Omental fat pad (tissue), 4 donors: ENCODE measurements at places on chromosomes 7 and 10.

GRCh38 chr10:109945473-109946177, 22.3 kb upstream of the XPNPEP1 start:
- no peak for DNase-seq

- no peak for DNase-seq
Measured at GRCh38 chr10:35040760-35041501, 49.2 kb downstream of the CUL2 start.

DNA sequence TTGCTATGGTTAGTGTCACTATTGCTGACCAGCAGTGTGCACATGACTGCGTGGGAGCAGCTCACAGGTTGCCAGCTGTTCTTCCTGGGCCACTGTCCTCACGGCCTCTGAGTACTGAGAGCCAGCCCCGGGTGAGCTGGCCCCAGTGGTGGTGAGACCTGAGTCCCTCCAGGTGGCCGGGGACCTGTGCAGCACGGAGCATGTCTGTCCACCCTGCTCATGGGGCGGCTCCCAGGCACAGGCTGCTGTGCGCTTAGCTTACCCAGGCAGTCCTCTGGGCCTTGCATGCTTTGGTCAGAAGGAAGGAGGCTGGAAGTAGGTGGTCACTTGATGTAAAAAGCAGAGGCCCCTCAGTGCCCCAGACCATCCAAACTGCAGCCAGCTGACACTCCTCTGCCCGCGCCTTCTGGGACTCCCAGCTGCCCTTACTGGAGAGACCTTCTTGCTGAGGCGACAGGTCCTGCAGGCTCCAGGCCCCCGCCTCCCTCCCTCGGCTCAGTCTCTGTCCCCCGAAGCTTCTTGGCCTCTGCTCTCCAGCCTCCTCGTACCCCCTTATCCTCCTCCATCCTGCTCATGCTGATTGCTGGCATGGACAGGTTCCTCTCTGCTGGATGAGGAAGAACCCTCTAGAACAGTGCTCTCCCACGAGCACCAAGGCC, 30.9 kb upstream of the DPYSL4 start:
- no peak for DNase-seq

GRCh38 chr10:95389982-95390381, 99.2 kb upstream of the PDLIM1 start:
- no peak for DNase-seq

DNA sequence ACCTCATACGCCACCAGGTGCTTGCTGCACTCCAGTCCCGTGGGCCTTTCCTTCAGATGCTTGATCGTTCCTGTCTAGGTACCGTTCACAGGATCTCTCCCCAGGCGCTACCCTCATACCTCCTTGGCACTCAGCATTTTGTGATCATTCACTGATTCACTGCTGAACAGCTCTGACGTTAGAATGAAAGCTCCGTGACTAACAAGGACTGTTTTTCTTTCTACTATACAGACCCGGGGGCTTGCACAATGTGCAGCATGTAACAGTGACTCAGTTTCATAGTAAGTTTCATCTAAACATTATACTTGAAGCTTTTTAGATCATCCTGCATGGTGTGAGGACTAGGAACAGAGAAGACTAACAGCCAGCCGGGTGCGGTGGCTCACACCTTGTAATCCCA, 20.6 kb downstream of the KIN start:
- no peak for DNase-seq

DNA sequence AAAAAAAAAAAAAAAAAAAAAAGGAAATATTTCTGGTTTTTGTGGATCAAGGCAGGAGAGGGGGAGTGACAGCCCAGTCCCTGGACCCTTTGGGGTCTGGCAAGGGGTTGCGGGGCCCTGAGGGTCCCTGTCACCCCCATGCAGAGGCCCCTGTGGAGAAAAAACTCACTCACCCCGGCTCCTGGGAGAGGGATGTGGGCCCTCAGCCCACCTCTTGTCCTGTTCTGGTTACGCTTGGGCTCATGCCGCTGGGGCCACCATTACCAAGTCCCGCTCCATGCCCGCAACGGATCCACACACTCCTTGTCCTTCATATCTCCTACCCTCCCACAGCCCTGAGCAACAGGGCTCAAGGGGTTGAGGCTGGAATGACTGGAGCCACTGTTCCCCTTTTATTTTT, 1.0 kb upstream of the TMEM184A start:
- DNase-seq: no peak

DNA sequence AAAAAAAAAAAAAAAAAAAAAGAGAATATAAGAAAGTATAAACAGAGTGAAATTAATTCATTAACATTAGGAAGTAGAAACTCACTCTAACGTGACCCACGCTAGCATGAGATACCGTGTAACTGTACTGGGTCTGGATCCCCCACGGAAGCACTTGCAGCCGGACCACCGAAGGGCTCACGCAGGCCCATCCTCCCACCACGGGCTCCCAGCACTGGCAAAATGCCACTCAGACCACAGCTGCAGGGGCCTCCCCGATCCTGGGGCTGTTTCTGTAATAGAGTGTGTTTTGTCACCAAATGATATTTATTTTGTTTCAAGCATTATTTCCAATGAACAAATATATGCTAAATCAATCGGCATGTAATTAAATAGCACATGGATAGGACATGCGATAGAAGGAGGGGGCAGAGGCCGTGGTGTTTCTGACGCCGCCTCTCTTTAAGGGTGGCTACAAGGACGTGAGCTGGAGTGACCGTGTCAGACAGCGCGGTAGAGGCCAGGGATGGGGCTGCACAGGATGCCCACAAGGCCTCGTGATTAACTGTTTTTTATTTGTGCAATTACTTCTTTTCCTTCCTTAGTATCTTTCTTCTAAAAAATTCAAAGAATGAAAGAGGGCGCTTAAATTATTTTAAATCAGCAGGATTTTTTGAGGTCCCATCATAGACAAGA, 568.5 kb downstream of the PTPRN2 start:
- DNase-seq: no peak

- DNase-seq: no peak
Measured at GRCh38 chr10:23859598-23859997, 349.3 kb upstream of the KIAA1217 start.

GRCh38 chr7:122304319-122304975, at the start of gene FEZF1:
Gene FEZF1, minus strand, starts transcription at chr7:122304750. Its CDS starts 313 bp downstream, at chr7:122304437.
- DNase-seq: no peak

DNA sequence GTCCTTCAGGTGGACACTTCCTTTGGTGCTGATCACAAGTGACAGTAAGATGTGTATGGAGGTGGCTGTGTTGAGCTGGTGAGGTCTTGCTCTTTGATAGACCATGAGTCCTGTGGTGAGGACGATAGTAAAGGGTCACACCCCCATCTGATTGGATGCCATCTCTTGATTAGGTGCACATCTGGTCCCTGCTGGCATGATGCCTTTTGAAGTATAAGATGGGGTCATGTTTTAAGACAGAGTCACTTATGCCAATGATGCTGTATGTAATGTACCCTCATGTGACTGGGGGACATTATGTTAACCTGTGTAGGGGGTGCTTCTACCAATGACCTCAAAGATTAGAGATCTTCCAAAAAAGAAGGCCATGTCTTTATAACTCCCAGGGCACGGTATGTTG, 644.6 kb downstream of the ACTR3B start:
- no peak for DNase-seq

GRCh38 chr7:13991791-13992595, 2.5 kb upstream of the ETV1 start:
- no peak for DNase-seq

DNA sequence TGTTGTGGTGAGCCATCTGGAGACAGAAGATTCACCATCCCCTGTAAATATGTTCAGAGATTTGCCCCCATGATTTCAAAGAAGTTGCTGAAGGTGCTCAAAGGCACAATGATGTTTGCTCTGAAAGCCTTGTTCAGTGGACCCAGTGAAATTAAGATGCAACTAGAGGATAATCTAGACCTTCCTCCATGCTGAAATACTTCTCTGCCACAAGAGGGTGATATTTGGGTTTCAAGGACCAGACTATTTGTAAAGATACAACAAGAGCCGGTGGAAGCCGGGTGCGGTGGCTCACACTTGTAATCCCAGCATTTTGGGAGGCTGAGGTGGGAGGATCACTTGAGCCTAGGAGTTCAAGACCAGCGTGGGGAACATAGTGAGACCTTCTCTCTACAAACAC, 13.5 kb upstream of the MSRB2 start:
- no peak for DNase-seq

GRCh38 chr7:158315326-158315725, 272.3 kb downstream of the PTPRN2 start:
- DNase-seq: no peak

DNA sequence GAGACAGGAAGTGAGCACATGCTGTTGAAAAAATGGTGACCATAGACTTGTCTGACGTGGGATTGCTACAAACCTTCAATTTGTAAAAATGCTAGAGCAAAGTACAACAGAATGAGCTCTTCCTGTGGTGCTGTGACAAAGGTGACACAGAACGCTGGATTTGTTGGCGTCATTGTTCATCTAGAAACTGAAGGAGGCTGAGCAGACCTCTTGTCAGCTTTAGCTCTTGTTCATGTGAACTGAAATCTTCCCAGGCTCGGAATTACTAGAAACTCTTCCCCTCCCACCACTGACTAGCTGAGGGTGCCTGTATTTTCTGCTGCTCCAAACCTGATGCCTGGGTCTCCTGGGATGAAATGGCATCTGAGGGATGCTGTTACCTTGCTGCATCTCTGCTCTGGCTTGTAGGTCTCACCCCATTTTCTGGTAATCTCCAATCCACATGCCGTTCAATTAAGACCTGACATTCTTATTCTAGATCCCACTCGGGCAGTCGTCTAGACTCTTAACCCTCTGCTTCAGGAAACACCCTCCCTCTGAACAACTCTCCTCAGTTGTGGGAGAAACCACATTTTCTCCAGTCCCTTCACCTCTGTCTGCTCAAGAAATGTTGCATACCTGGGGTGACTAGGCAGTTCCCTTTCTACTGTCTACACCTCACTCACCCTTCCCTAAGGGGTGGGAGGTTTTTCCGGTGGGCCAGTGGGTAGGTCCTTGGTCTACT, 349.3 kb downstream of the CXCL12 start:
- no peak for DNase-seq

DNA sequence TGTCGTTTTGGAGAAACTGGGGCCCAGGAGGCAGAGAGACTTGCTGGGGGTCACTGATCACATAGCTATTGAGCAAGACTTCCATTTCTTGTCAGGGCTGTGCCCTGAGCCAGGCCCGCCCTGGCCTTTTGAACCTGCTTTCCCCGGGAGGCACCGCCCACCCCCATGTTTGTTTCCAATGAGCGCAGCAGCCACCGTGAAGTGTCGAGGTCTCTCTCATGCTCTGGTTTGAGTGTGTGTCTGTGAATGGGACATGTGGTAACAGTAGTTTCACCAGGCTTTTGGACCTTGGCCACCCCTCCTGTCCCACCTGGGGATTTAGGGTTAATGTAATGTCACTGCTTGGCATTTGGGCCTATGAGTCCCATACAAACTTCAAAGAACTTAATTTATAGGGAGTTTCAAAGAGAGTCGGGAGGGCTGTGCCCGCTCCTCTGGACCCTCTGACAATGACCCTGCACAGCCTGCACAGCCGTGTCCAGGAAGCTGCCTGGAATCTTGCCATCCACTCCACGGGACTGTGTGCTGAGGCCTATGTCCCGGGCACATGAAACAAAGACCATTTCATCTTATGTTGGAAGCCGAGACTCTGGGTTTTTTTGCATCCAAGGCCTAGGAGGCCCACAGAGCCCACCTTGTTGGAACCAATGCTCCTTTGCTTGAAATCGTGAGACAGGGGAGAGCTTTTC, 6.3 kb downstream of the PRF1 start:
- DNase-seq: no peak

- DNase-seq: no peak
Measured at GRCh38 chr7:66281678-66282590, 76.8 kb downstream of the TPST1 start.
